Activated CD4-positive, alpha-beta T cell treated with anti-CD3 and anti-CD28 coated beads, Interleukin-2, amount 50 U/mL, for 16 hours (primary cell): ENCODE measurements at places on chromosomes 13 and 19.

DNA sequence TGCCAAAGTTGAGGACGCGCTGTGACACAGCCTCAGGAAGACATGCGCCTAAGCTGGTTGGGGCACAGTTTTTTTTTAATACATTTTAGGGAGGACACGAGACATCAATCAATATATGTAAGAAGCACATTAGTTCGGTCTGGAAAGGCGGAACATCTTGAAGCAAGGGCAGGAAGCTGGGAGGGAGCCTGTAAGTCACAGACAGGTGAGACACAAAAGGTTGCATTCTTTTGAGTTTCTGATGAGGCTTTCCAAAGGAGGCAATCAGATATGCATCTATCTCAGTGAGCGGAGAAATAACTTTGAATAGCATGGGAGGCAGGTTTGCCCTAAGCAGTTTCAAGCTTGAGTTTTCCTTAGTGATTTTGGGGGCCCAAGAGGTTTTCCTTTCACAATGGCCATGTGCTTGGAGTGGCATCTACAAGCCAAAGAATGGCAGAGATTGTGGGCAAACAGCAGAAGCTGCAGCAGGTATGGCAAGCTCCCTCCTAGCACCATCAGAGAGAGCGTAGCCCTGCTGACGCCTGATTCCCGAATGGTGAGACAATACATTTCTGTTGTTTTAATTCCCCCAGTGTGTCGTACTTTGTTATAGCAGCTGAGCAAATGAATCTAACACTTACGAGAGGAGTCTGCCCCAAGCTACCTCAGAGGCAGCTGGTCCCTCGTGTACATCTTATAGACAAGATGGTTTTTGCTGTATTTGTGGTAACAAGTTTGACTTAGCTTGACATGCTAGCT is 99.5 kb upstream of the TMTC4 start:
- no peak for DNase-seq

DNA sequence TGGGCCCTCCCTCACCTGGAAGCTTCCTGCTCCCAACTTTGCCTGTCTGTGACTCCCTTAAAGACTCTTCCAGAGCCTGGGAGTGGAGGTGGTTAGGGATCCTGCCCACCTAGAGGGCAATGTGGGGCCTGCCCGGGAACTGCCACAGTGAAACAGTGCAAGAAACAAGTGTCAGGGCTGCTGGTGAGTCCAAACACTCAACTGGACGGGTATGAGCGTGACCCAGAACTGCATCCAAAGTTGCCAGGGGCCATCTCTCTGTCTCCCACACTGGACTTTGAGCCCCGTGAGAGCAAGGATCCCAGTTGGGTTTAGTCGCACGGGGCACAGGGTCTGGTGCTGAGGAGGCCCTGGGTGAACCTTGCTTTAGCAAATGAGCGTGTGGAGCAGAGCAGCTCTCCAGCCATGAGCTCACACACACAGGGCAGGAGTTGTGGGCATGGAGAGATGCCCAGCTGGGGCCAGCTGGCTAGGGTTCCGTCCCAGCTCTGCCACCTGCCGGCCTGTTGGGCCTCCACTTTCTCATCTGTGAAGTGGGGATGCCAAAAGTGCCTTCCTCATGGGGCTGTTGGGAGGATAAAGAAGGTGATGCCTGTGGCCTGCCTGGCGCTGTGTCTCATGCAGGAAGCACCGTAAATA is 2.8 kb upstream of the NUMBL start:
- no peak for DNase-seq

DNA sequence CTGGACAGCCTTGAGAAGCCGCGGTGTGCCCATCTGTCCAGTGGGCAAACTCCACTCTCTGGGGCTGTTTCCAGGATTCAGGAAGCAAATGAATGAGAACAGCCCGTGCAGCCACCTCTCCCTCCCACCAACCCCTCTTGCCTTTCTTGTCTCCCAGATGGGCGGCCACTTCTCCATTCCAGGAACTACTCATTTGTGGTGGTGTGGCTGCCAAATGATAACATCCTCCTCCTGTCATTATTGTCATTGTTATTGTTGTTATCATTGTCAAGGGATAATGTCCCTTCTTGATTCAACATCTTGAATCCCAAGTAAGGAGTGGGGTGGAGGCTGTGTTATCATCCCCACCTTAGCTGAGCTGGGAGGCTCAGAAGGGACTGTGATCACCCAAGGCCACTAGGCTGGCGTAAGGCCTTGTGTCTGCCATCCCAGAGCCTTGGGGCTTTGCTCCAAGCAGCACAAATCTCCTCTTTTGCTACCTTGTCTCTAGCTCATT is 1.6 kb downstream of the DNM2 start:
- no peak for DNase-seq

DNA sequence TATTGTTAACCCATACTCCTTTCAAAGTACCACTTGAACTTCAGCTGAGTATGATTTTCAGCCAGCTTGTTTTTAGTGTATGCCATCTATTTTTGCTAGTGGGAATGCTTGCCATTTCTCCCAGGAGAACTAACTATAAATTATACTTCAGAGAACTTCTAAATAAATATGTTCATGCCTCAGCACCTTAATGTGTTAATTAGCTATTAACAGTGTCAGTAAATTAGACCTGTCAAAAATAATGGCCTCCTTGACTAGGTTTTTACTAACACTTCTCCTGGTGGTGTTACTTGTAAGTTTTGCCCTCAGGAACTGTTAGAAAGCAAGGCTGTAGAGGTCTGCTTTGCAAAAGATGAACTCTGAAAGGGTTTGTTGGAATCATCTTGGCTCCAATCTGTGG is 4.5 kb downstream of the CLDN10 start:
- DNase-seq: no peak

- DNase-seq: no peak
These were observed 6.4 kb upstream of the PDE4C start for GRCh38 chr19:18232540-18233223.

GRCh38 chr13:71979616-71980015 is 112.6 kb upstream of the DACH1 start:
- no peak for DNase-seq

- DNase-seq: no peak
These were observed 98.0 kb downstream of the EDNRB start for GRCh38 chr13:77820431-77821149.

DNA sequence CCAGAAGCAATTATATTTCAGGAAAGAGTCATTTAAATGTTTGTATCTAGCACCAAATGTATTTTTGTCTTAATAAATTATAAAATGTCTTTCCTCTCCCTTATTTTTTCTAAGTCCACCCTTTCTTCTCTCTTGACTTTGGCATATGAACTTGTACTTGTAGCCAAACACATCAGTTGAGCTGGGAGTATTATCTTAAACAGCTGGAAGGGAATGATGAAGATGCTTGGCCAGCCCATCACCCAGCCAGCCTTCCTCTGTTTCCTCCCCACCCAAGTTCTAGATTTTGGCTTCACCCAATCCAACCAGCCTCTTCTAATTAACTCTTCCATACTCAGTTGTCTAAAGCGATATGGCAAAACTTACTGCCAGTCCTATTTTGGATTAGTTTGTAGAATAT is 272.5 kb downstream of the ENOX1 start:
- no peak for DNase-seq

DNA sequence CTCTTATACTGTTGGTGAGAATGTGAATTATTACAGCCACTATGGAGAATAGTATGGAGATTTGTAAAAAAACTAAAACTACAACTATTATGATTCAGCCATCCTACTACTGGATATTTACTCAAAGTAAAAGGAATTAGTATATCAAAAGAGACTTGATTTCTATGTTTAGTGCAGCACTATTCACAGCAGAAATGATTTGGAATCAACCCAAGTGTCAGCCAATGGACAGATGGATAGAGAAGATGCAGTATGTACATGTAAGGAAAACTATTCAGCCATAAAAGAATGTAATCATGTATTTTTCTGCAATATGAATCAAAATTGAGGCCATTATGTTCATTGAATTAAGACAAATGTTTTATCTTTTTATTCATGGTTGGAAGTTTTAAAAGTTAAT is 1705.5 kb downstream of the SLITRK1 start:
- no peak for DNase-seq

DNA sequence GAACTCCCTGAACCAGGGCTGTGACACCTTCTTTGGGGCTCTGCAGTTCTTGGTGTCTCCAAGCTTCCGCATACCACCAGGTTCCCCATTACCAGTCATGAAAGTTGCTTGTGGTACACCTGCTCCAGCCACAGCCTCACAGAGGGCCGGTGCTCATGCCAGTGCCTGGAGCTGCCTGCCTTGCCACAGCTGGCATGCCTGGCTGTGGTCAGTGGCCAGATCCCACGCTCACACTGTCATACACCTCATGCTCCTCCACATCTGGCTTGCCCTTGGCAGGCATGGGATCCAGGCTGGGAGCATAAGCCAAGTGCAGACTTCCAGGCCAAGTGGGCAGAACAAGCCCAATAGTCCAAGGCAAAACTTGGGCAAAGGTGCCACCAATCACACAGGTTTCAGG is 1054.9 kb downstream of the SLITRK5 start:
- no peak for DNase-seq

- no peak for DNase-seq
These were observed 3.4 kb downstream of the PLIN5 start for GRCh38 chr19:4531562-4532165.

DNA sequence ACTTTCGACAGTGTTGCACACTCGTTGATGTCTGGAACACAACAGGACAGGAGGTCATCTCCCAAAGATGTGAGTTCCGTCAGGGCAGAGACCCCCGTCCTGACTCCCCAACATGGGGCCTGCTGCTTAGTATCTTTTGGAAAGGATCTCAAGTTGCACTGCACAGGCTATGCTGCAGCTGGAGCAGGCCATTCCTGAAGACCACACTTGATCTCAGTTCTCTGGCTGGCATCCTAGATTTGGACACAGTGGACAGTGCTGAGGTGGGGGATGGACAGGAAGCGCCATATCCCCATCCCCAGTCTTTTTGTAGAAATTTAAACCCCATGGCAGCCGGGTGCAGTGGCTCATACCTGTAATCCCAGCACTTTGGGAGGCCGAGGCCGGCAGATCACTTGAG is 5.9 kb downstream of the ADGRE2 start:
- no peak for DNase-seq

- peak; percentile 68 for DNase-seq
These were observed 13.9 kb downstream of the APLP1 start for GRCh38 chr19:35882114-35882832.

DNA sequence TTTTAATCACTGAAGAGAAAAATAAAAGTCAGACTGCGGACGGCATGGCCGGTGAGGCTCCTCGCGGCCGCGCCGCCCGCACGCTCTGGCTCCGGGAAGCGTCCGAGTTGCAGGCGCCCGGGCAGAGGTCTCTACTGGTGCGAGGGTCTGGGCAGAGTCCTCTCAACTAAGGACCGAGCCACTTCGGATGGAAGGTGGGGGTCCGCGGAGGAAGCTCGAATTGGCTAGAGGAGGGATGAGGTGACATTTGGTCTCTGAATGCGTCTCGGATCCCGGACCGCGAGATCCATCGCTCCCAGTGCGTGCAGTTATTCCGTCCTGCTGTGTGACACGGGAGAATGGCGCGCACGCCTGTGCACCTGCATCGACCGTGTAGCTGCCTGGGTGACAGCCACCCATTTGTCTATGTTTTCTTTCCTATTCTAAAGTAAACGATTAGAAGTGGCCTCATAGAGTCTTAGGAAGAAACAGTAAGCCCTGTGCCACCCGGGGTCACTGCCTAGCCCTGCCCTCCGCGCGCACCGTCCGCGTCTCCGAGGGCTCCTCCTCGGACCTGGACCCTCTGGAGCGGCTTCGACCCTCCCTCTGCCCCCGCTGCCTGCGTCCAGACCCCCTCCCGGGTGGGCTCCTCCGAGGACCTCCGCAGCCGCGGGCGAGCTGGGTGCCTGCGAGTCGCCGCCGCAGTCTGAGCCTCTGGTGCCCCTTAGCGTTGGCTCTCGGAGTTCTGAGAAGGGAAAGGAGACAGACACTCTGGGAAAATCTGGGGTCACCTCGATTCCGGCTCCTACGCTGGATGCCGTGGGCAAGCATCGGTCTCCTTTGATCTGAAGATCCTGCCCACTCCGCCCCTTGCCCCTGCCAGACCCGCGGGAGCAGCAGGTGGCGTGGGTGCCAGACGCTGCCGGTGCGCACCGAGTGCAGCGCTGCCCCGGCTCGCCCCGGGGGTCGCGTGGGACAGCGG is 347.4 kb downstream of the LIG4 start:
- DNase-seq: no peak

- DNase-seq: no peak
These were observed 1.2 kb downstream of the CNN2 start for GRCh38 chr19:1027650-1028061.

- no peak for DNase-seq
These were observed 2.9 kb downstream of the LSM7 start for GRCh38 chr19:2325281-2326046.

GRCh38 chr19:48997972-48998371 is 4.3 kb downstream of the RUVBL2 start:
- peak; percentile 60 for DNase-seq

GRCh38 chr13:25252225-25252624 is 35.1 kb downstream of the MTMR6 start:
- no peak for DNase-seq

DNA sequence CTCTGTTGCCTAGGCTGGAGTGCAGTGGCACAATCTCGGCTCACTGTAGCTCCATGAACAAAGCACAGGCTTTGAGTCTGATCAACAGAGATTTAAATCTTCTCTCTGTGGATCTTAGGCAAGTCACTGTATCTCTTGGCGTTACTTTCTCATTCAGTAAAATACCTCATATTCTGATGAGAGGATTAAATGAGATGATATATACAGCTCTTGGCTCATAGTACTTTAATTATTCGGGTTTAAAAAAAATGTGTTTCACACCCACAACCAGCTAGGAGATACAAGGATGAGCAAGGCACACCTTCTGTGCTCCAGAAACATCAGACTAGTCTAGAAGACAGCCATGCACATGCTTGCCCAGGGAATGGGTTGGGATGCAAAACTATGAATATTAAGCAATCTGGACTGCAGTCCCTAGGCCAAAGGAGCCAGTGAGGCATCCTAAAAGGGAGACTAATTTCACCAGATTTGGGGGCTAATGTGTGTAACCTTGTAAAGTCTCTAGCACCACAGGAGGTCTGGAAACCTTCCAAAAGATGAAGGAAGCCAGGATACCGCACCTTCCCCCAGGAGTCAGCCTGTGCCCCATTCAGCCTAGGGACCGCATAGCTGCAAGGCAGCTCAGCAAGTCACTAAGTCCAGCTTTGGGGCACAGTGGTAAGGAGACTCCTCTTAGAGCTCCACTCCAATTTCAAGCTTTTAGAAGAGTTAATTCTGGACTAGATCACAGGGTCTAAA is 2.5 kb downstream of the VPS36 start:
- DNase-seq: no peak

DNA sequence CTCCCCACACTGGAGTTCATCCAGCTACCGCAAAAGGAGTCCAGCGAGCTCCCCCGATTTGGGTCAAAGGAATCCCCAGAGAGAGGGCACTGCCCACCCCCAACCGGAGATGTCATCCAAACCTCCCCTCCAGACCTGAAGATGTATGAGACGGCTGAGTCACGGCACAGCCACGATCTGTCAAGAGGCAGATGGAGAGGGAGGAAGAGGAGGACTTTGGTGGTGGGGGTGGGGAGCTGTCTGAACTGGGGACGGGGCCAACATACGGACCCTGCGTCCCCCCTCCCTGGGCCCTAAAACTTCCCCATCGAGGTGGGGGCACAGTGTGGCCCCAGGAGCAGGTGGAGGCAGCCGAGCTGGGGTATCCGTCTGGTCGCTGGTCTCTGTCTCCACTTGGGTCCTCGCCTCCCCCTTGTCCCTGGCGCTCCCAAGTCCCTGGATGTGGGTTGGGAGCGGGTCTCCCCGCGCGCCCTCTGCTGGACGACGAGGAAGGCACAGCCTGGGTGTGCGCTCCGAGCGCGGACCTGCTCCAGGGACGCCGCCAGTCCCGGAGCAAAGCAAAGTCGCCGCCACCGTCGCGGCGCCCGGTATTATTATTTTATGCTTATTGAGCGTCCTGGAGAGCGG is 3.8 kb downstream of the PDE4A start:
- DNase-seq: peak; percentile 77
